ENCODE measurements at places on chromosomes 12 and 14.

- DNase-seq = no peak
Observed at GRCh38 chr12:96172981-96173380, 21.2 kb upstream of the ELK3 start.

- peak; percentile 83 for DNase-seq
Observed at GRCh38 chr12:8032242-8033152, at the start of gene FOXJ2. Gene FOXJ2 (plus strand): TSS chr12:8032716. CDS start chr12:8039833, 7,117 bp downstream.

- no peak for DNase-seq
Observed at GRCh38 chr12:6547987-6548386, 7.9 kb downstream of the IFFO1 start.

- DNase-seq = no peak
Observed at GRCh38 chr12:50647479-50647878, 116.4 kb upstream of the ATF1 start.

- peak; percentile 88 for DNase-seq
Observed at GRCh38 chr14:99971087-99971940, 93.9 kb upstream of the EVL start.

DNA sequence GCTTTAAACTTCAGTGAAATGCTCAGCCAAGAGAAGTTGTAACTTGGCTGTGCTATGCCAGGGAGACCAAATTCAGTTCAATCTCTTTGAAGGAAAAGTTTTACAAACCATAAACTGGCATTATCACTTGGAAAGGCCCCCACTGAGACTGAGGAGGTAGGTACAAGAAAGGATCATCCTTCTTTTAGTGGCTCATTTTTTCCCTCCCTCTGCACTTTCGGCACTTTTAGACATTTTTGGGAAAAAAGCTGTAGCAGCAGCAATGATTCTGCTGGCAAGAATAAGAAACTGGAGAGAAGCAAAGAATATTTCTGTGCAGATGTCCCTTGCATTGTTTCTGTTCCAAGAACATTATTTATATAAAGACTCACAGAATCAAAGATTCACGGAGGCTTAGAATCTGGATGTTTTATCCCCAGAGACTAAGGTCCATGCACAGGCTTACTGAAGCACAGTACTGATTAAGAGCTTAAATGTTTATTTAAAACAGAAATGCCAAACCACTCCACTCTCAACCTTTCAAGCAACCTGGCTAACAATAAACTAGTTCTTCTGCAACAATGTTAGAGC, 12.3 kb downstream of the ZC2HC1C start:
- no peak for DNase-seq

DNA sequence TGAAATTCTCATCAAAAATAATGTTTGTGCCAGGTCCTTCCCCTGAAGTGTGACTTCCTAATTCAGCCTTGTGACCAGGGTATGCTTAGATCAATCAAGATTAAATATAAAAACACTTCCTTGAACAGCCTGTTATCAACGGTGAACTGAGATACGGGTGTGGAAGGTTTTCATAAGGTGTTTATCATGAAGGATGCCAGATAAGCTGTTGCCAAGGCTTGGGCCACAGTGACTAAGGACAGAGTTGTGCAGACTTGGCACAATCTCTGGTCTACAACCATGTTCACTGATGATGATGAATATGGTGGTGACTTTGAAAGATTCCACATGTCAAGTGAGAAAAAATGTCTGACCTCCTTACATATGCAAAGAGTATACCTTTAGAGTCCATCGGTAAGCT, 51.3 kb upstream of the LIN7A start:
- no peak for DNase-seq

DNA sequence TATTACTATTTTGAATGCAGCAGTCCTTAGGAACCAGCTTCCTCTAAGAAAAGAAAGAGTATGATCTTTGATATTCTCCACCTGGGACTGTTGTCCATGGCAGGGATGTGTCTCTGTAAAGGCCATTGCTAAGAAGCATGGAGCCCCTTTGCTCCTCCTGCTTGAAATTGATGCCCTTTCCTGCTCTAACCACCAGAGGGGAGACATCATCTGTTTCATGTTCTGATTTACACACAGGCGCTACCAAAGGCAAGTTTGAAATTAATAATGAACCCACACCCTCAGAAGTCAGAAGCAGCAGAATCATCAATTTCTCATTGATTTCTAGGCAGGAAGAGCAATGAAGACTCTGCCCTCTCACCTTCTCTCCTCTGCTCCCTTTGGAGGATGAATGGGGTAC, 253.8 kb downstream of the RMST start:
- DNase-seq = peak; percentile 5

- no peak for DNase-seq
Observed at GRCh38 chr14:91055016-91055415, 5.4 kb downstream of the RPS6KA5 start.

Measured in adrenal gland (tissue), 19 donors.